ENCODE measurements at places on chromosomes 11 and 22.

DNA sequence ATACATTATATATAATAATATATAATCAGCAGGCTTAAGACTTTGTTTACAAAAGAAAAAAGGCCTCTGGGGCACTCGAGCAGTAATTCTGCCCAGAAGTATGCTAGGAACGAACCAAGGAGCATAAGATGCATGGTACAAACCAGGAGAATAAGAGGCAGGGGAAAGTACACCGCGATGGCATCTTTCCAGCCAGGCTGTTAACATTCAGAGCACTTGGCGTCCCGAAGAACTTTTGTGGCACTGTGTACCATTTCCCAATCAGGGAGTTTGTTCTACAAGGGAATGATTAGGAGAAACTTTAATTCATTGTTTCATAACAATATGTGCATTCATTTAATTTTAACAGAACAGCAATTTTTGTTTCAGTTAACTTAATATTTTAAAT lies 125.1 kb downstream of the WT1 start:
- DNase-seq: no peak

DNA sequence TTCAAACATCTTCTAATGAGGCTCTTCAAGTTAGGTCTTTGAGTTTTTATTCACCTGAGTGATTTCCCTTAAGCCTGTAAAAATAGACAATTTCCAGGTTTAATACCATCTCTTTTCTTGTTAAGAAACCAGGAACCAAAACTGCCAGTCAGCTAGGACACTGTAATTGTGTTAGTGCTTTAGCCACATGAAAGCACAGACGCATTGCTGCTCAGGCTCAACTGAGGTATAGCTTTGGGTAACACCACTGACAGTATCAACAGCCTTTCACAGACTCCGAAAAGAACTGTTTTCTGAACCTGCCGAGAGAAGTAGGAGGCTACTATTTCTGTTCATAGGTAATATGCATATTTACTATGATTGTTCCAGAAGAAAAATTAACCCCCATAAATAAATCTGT lies 768.7 kb downstream of the ETS1 start:
- no peak for DNase-seq

GRCh38 chr11:8015753-8016239 lies 28.7 kb downstream of the EIF3F start:
- no peak for DNase-seq

DNA sequence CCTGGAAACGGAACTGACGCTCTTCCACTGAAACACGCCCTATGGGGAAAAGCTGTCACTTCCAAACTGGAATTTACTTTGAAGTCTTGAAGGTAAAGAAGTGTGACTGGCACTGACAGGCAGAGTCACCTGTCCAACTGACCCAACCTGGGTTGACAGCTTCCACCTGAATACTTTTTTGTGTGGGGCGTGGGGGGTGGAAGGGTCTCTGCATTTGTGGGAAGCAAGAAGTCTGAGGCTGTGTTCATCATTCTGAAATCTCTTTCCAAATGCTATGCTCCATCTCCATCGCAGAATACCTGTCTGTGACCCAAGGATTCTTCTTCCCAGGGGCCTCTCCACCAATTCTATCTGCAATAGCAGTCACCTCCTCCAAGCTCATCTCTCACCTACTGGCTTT lies 7.8 kb downstream of the IFT27 start:
- no peak for DNase-seq

DNA sequence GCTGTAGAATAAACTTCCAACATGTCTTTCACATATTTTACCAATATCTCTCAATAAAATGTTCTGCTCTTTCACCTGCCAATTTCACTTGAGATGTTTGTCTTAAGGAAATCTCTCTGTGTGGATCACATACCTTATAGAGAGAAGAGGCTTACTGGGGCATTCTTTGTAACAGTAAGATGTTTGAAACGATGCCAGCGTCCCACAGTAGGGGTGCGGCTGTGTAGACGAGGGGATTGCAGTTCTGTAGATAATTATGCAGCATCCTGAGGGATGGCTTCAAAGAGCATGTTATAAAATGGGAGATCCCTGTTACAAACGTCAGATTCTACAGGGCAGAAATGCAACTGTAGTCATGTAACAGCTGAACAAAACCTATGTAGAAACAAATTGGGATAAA lies 200.0 kb downstream of the TBC1D22A start:
- DNase-seq: no peak

- peak; percentile 39 for DNase-seq
Observed at GRCh38 chr11:107017433-107018218, 650 bp downstream of the GUCY1A2 start.

Data from left renal pelvis (tissue), 4 donors.